Mesothelial cell of epicardium (in vitro differentiated cells): ENCODE measurements at places on chromosomes 3 and 15.

GRCh38 chr3:59563072-59563605, 513.3 kb upstream of the CFAP20DC start:
- H3K4me1 ChIP-seq: peaks cover 4% of the 10 kb centered on the region
- no peak overlapping the region for H3K4me3 ChIP-seq
- no peak for DNase-seq
- peaks cover 13% of the 10 kb centered on the region for H3K27me3 ChIP-seq

GRCh38 chr15:55222588-55222987, 25.8 kb upstream of the RSL24D1 start:
- H3K4me1 ChIP-seq: peaks cover 11% of the 10 kb centered on the region
- DNase-seq: no peak
- peak overlapping the region; percentile 45 for H3K27ac ChIP-seq

GRCh38 chr3:156492801-156493261, 62.1 kb downstream of the SSR3 start:
- no peaks in the 10 kb centered on the region for H3K27me3 ChIP-seq
- H3K4me1 ChIP-seq: peaks cover 1% of the 10 kb centered on the region
- H3K27ac ChIP-seq: no peak overlapping the region

GRCh38 chr3:157220211-157220610, 60.3 kb upstream of the CCNL1 start:
- no peaks in the 10 kb centered on the region for H3K27me3 ChIP-seq
- no peak overlapping the region for H3K4me3 ChIP-seq
- no peaks in the 10 kb centered on the region for H3K36me3 ChIP-seq
- no peak for DNase-seq
- peaks cover 8% of the 10 kb centered on the region for H3K4me1 ChIP-seq
- H3K27ac ChIP-seq: no peak overlapping the region

DNA sequence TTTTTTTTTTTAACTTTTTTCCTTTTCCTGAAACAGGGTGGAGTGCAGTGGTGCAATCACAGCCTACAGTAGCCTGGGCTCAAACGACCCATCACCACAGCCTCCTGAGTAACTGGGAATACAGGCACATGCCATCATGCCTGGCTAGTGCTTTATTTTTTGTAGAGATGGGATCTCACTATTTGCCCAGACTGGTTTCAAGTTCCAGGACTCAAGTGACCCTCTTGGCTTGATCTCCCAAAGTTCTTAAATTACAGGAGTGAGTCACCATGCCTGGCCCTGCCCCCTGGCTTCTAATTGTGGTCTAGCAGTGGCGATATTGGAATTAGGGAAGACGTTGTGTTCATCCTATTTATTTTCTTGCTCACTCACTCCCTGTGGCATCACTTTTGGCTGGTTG, 1138.4 kb downstream of the SI start:
- no peaks in the 10 kb centered on the region for H3K4me1 ChIP-seq
- H3K27ac ChIP-seq: no peak overlapping the region
- no peak for DNase-seq
- no peaks in the 10 kb centered on the region for H3K27me3 ChIP-seq
- no peaks in the 10 kb centered on the region for H3K36me3 ChIP-seq

DNA sequence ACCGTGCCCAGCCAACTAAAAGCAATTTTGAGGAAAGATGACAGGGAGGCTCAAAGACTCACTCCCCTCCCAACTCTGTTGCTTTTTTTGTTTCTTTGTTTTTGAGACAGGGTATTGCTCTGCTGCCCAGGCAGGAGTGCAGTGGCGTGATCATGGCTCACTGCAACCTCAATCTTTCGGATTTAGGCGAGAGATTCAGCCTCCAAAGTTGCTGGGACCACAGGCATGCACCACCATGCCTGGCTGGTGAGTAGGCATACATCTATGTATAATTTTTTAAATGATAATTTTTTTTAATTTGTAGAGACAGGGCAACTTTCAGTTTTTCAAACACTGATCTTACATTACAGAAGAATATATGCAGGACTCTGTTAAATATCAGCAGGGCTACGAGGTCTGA, 15.8 kb upstream of the THUMPD3 start:
- H3K27ac ChIP-seq: no peak overlapping the region
- peaks cover 4% of the 10 kb centered on the region for H3K36me3 ChIP-seq
- H3K4me3 ChIP-seq: no peak overlapping the region
- H3K4me1 ChIP-seq: peaks cover 45% of the 10 kb centered on the region
- no peaks in the 10 kb centered on the region for H3K27me3 ChIP-seq
